ENCODE measurements at places on chromosomes 2 and 18.

GRCh38 chr2:155485141-155485842 lies 786.8 kb downstream of the KCNJ3 start:
- DNase-seq = no peak

GRCh38 chr2:65382776-65383357 lies 49.5 kb downstream of the SPRED2 start:
- DNase-seq = no peak

GRCh38 chr2:120436460-120436739 lies 90.5 kb downstream of the INHBB start:
- DNase-seq = no peak

GRCh38 chr2:224195925-224196571 lies 157.0 kb upstream of the SERPINE2 start:
- DNase-seq = no peak

- DNase-seq = peak; percentile 45
These were observed 2.0 kb downstream of the LYPD6B start for GRCh38 chr2:149040451-149040850.

DNA sequence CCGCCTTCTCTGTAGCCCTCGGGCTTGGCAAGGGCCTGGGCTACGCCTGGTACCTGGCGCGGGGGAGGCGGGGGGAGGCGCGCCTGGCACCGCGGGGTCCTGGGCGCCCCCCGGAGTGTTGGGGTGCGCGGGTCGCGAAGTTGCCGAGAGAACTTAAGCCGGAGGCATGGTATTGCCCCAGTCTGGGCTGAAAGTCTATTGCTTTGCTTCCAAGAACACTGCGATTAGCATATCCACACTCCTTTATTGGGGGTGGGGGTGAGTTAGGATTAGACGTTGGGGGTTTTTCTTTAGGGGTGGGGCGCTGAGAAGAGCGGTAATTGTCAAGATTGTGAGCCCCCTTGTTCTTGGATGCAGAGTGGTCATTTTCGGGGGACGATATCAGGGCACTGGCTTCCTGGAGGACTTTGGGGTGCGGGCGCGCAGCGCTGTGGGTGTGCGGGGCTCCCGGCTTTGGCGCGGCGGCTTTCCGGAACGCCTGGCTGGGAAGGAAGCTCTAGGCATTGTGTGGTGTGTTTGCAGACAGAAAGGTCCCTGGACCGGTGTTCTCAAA lies 798 bp downstream of the TANC1 start:
- no peak for DNase-seq

Data from iPS DF 6.9 (cell line).